Pulmonary artery endothelial cell (primary cell): ENCODE measurements at places on chromosomes 12 and 14. TPM values are rescaled to one million over a fixed set of nuclear protein-coding genes. Genes with fewer than 3 reads are reported as not detected.
A peak's percentile ranks its signal among the peaks of the same experiment; 100 is the strongest.

DNA sequence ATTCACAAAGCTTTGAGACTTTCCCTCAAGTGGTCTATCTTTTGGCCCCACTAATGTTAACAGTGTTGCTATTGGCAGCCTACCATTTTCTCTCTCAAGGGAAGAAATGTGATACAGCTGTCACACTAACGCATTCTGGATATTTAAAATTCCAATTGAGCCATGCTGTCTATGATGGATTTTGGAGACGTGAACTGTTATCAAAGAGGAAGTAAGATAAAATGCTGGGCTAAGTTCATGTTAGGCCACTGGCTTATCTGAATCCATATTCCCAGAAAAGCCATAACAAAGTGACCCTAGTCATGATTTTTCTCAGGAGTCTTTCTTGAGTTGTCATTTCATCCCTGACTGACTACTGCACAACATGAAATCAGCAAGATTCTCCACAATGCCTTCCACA, 200.2 kb downstream of the PHLDA1 start:
- DNase-seq, result no peak

DNA sequence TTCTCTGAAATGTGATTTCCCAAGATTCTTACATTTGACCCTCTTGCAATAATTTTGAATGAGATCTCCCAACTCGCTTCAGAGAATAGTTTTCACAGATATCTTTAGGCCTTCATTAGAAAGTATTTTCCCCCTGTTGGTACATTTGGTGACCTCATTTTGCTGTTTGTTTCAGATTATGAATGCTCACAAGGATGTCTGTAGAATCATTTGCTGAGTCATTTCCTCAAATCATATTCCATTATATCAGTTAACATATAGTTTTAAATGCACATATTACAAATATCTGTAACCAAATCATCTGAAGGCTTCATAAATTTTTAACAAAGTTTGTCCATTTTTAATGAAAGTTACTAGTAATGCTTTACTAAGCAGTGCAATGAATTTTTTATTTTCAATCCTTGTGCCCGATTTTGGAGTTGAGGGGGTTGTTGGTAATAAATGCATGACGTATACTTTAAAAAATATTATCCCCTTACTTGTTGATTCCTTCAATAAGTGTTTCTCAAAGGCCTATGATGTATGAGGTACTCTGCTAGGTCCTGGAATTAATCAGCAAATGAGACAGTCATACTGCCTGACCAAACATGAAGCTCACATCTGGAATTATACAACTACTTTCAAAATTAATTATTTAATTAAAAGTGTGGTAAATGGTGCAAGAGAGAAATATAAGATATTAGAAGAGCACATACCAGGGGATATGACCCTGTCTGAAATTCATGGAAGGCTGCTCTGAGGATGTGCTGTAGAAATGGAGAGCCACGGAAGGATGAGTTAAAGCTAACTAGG, 126.9 kb upstream of the RAP1B start:
- DNase-seq, result no peak

RND1 gene
- 1.4 and 3.7 TPM in 2 replicates for total RNA-seq

DNA sequence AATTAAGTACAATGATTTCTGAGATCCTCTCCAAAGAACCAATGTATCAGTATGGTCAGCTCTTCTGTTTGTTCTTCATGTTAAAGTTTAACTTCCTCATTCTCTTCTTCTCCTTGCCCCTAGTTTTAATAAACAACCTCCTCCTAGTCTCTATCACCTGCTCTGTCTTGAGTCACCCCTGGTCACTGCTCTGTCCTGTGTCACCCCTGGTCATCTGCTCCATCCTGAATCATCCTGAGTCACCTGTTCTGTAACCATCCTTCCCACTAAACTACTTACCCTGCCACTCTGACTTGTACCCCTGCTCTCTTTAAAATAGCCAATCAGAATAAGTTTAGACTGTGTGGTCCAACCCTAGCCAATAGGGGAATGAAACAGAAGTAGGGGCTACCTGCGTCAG, 100.5 kb downstream of the ALG10B start:
- no peak for DNase-seq

GRCh38 chr12:110224379-110225304, 56.4 kb upstream of the ATP2A2 start:
- DNase-seq, result peak; percentile 46

- DNase-seq, result no peak
These were observed 14.6 kb upstream of the ARID4A start for GRCh38 chr14:58283730-58284129.

MANSC4 gene
- total RNA-seq, result not detected in 2 replicates
